Activated CD8-positive, alpha-beta T cell treated with anti-CD3 and anti-CD28 coated beads, Interleukin-2, amount 10 ng/mL, durations not matched to agents 7 days and 5 days (primary cell): ENCODE measurements at places on chromosomes 12 and 14. TPM values are rescaled to one million over a fixed set of nuclear protein-coding genes. Genes with fewer than 3 reads are reported as not detected.

The GALNT6 gene
- total RNA-seq = 40.4 TPM

The SRRM4 gene
- not detected for total RNA-seq

The FAM222A gene
- total RNA-seq = 1.6 TPM

The PMCH gene
- not detected for total RNA-seq

The PPP1R1A gene
- not detected for total RNA-seq

- no peak for DNase-seq
These were observed 98.2 kb downstream of the NUAK1 start for GRCh38 chr12:106040521-106040920.

GRCh38 chr12:108048686-108049085, 80.4 kb upstream of the WSCD2 start:
- no peak for DNase-seq

DNA sequence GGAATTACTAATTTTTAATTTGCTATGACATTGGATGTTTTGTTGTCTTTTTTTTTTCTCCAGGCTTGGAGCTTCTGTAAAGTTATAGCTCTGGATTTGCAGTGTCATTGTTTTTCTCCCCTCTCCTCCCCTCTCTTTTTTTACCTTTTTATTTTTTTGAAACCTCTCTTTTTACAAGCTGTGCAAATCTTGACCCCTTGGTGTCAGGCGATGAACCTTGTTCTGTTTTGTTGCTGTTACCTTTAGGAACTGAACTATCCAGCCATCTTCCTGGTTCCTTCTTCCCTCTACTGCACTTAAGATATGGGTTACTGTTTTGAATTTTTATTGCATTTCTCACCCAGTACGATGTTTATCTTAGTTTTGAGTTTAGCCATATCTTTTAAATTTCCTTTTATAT, 13.7 kb downstream of the KTN1 start:
- DNase-seq = no peak

DNA sequence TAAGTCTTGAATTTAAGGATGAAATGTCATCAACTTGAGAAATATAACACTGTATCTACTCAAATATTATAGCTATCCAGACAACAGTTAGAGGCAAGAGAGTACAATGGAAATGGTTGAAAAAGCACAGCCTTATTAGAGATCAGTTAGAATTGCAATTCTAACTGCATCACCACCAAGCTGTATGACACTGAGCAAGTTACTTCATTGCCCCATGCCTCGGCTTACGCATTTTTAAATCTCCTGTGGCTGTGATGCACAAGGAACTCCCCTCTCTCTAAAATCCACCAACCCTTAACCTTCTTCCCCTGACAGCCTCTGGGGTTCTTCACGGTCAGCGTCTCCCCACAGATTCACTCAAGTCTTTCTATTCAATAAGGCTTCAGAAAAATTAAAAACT, 75.1 kb downstream of the MED13L start:
- no peak for DNase-seq

DNA sequence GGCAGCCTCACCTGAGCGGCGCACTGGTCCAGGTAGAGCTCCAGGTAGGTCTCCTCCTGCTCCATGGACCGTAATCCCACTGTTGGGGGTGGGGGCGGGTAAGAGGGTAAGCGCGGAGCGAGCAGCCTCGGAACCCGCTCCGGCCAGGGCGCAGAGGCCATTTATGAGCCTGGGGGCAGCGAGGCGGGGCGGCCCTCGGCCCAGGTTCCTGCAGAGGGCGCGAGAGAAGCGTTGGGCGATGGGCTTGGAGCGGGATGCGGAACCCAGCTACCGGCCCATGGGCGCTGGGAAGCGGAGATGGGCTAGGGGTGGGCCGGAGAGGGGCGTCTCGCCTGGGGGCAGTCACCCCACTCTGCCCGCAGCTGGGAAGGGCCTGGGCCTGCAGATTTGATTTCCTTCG, at the start of gene TBPL2:
Gene TBPL2 (minus strand): TSS at position 232 of the 400 bp plus-strand sequence. CDS start 167 bp downstream, at position 65.
- DNase-seq = no peak

GRCh38 chr14:74592476-74593201, 19.4 kb downstream of the LTBP2 start:
- no peak for DNase-seq

DNA sequence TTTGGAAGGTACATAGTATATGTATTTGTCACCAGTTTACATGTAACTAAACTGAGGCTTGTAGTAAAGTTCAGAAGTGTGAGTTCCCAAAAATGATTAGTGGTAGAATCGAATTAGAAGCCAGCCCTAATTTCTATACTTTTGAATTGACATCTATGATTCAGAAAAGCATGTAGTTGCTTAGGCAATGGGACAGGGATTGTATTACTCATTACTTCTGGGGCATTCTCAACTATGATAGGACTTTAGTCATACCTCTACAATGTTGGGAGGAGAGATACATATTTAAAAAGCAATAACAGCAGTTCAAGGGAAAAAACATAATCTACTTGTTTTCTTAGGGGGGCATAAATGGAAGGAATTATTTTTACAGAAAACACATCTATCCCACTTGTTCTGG, 277.9 kb upstream of the E2F7 start:
- no peak for DNase-seq

DNA sequence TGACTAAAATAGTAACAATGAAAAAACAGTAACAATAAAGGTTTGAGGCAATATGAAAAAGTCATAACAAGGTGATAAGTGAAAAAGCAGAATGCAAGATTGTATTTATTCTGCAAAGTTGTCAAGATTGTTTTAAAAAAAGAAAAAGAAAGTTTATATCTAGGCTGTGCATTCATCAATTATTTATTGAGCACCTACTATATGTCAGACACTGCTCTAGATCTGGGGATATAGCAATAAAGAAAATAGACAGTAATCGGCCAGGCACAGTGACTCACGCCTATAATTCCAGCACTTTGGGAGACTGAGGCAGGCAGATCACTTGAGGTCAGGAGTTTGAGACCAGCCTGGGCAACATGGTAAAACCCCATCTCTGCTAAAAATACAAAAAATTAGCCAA, 3.8 kb downstream of the PLA2G1B start:
- no peak for DNase-seq

DNA sequence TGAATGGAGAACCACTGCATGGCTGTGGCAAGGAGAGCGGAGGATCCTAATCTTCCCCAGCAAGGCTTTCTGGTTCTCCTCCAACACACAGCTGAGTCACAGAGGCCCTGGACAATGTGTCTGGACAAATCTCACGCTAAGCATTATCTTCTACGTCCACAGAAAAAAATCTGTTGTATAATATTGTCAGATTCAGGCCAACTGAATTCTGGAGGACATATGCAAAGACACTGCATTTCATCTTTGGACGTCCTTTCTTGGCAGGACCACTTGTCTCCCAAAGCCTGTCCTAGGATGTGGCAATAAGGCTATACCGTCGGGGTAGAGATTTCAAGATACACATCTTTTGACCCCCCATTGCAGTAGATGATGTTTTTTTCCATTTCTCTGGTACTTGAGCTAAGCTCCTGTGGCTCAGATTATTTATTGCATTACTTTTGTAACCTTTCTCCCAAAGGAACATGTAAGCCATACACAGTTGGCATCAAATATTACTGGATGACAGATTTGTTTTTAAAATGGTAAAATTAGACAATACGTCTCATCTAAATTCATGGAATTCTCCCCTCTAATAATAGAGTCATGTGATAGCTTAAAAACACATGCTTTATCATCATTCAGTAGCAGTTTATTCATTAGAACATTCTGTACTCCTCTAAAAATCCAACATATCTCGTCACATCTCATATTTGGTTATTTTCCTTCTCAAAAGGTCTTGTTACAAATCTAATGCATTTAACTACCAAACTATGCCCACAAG, 19.4 kb downstream of the LMO3 start:
- DNase-seq = no peak

- no peak for DNase-seq
These were observed 813.4 kb downstream of the LRFN5 start for GRCh38 chr14:42420071-42420470.

GRCh38 chr12:31867292-31867691, 91.9 kb upstream of the RESF1 start:
- no peak for DNase-seq

DNA sequence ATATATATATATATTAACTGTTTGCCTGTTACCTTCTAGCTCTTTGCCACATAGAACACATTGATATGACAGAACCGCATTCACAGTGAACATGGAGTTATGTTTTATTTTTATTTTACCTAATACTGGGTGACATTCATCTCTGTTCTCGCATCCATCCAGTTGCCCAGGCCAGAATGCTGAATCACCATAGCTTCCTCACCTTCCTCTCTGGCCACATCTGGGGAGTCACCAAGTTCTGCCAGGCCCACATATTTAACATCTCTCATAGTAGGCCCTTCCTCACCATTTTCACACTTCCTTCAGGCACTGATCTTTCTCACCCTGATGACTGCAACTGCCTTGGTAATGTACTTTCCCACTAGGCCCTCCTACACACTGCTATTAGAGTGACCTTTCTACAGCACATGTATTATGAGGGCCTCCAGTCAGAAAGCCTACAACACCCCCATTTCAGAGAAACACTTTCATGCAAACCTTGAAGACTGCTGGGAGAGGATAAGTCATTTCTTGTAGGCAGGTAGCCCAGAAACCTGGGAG, 106.8 kb downstream of the LGR5 start:
- DNase-seq = no peak

DNA sequence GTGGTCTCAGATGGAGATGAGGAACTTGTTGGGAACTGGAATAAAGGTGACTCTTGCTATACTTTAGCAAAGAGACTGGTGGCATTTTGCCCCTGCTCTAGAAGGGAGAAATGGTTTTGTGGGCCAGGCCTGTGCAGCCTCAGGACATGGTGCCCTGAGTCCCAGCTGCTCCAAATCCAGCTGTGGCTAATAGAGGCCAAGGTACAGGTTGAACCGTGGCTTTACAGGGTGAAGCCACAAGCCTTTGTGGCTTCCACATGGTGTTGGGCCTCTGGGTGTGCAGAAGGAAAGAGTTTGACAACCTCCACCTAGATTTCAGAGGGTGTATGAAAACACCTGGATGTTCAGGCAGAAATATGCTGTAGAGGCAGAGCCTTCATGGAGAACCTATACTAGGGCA, 586.0 kb downstream of the FLRT2 start:
- DNase-seq = no peak
